Adipose tissue (tissue), 3 donors: ENCODE measurements at places on chromosomes 11 and 22. TPM values are rescaled to one million over a fixed set of nuclear protein-coding genes. Genes with fewer than 3 reads are reported as not detected.

ANKK1 gene
- polyA plus RNA-seq: 0.12 TPM

TH gene
- polyA plus RNA-seq: not detected

FOXRED2 gene
- 2.2 TPM for polyA plus RNA-seq

SELENOO gene
- 22.3 TPM for polyA plus RNA-seq

IFITM1 gene
- 84.7 TPM for polyA plus RNA-seq

SLC25A45 gene
- polyA plus RNA-seq: 7.2 TPM

OTUB1 gene
- 35.3 TPM for polyA plus RNA-seq

OR8G5 gene
- not detected for polyA plus RNA-seq

KBTBD3 gene
- polyA plus RNA-seq: 2.0 TPM

IFITM2 gene
- 1,862 TPM for polyA plus RNA-seq

SEC14L3 gene
- polyA plus RNA-seq: not detected

SLC1A2 gene
- 0.22 TPM for polyA plus RNA-seq

CNGA4 gene
- 0.56 TPM for polyA plus RNA-seq

ARVCF gene
- polyA plus RNA-seq: 9.8 TPM

FGF4 gene
- not detected for polyA plus RNA-seq

SMC1B gene
- not detected for polyA plus RNA-seq

HEPHL1 gene
- not detected for polyA plus RNA-seq

NR1H3 gene
- polyA plus RNA-seq: 230 TPM

ZC3H12C gene
- polyA plus RNA-seq: 1.1 TPM

MIF gene
- 380 TPM for polyA plus RNA-seq

CCDC73 gene
- not detected for polyA plus RNA-seq

MPZL3 gene
- 3.2 TPM for polyA plus RNA-seq

HBD gene
- not detected for polyA plus RNA-seq

LSP1 gene
- polyA plus RNA-seq: 40.4 TPM

RAC2 gene
- 5.7 TPM for polyA plus RNA-seq

RASSF10 gene
- polyA plus RNA-seq: 0.09 TPM

NCF4 gene
- 27.8 TPM for polyA plus RNA-seq

KCTD14 gene
- polyA plus RNA-seq: 17.9 TPM
